Right ventricle myocardium inferior (tissue), 1 donor: ENCODE measurements at places on chromosomes 12 and 14. TPM values are rescaled to one million over a fixed set of nuclear protein-coding genes. Genes with fewer than 3 reads are reported as not detected.

SERPINA3 gene
- total RNA-seq: 112 TPM

NRXN3 gene
- total RNA-seq: 1.4 TPM

DENND5B gene
- total RNA-seq: 37.1 TPM

PTMS gene
- total RNA-seq: 152 TPM

DPF3 gene
- total RNA-seq: 27.3 TPM

MYO1H gene
- total RNA-seq: 0.16 TPM

BLTP3B gene
- 10.7 TPM for total RNA-seq

DNAJC22 gene
- total RNA-seq: not detected

PTPN6 gene
- 9.1 TPM for total RNA-seq

CLEC4C gene
- total RNA-seq: not detected

SLC39A5 gene
- not detected for total RNA-seq
